Tibial nerve (tissue), 4 donors: ENCODE measurements at places on chromosomes 13 and 19. TPM values are rescaled to one million over a fixed set of nuclear protein-coding genes. Genes with fewer than 3 reads are reported as not detected.

DNA sequence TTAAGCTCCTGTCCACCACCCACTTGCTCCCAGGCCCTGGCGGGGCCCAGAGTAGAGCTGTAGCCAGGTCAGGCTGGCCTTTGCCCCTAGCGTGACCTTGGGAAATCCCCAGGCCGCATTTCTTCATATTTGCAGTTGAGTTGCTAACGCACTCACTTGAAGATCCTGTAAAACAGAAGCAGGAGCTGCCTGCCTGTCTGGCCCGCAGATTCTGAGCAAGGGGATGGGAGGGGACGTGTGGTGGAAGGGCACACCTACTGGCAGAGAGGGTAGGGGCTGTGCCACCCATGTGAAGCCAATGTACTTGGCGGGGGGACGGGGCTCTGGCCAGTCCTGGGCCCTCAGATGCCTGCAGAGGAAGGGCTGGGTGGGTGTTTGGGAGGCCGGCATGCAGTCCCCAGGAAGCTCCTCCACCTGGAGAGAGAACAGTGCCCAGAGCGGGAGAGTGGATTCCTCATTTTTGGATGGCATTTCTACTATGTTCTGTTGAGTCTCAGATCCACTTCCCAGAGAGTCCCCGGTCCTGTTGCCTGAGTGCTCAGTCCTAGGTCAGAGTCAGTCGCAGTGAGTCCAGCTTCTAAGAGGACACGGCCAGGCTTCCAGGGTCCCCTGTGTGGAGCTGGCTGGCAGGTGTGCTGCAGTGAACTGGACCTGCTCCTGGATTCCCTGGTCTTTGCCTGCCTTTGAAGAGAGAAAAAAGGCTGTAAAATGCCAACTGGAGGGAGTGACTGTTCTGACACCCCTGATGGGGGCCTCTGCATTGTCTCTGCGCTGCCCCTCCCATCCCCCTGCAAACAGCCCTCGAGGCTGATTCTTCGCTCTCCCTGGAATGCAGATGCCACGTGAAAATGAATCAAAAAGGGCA is 62.9 kb downstream of the GGACT start:
- no peak for DNase-seq
- H3K4me1 ChIP-seq, result no peaks in the 10 kb centered on the region
- no peaks in the 10 kb centered on the region for H3K27me3 ChIP-seq
- peaks cover 2% of the 10 kb centered on the region for H3K36me3 ChIP-seq
- H3K4me3 ChIP-seq, result no peak overlapping the region

DNA sequence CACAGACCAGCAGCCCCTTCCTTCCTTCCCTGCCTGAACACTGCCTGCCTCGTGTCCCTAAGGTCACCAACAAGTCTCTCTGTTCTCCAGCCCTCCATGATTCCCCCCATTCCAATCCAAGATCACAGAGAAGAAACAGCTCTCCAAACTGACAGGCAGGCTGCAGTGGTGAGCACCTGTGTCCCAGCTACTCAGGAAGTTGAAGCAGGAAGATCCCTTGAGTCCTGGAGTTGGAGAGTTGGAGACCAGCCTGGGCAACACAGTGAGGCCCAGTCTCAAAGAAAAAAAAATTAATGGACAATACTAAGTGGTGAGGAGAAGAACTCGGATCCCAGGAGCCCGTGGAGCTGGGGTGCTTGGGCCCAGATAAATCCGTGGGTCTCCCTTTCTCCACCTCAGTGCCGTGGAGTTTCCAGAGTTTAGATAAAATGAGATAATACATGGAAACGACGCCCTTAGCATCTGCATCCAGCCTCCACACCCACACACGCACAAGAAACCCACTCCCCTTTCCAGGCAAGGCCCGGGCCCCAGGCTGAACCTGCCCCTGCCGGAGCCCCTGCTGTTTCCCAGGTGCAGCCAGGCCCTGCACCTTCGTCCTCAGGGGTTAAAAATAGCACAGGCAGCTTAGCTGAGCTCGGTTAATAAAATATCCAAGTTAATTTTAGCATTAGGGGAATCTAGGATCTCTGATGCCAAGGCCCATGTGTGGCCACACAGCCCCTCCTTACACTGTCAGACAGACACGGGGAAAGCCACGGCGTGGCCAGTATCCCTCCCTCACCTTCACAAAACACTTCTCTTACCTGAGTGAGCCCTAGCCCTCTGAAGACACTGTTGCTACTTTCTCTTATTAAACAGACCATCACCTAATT is 4.7 kb downstream of the RASA3 start:
- H3K4me3 ChIP-seq, result no peak overlapping the region
- no peak for DNase-seq
- H3K27ac ChIP-seq, result no peak overlapping the region
- H3K27me3 ChIP-seq, result no peaks in the 10 kb centered on the region
- no peaks in the 10 kb centered on the region for H3K36me3 ChIP-seq
- no peaks in the 10 kb centered on the region for H3K4me1 ChIP-seq

- H3K4me3 ChIP-seq, result no peak overlapping the region
- no peak overlapping the region for H3K27ac ChIP-seq
- no peak for DNase-seq
- H3K4me1 ChIP-seq, result peaks cover 2% of the 10 kb centered on the region
Observed at GRCh38 chr19:2248136-2249009, 750 bp upstream of the AMH start.

- H3K4me3 ChIP-seq, result no peak overlapping the region
- no peak for DNase-seq
- no peaks in the 10 kb centered on the region for H3K36me3 ChIP-seq
- H3K4me1 ChIP-seq, result peaks cover 38% of the 10 kb centered on the region
- peak overlapping the region; percentile 73 for H3K27ac ChIP-seq
Observed at GRCh38 chr19:39133431-39134270, 8.1 kb downstream of the PAK4 start.

- no peak overlapping the region for H3K27ac ChIP-seq
- no peaks in the 10 kb centered on the region for H3K36me3 ChIP-seq
- H3K4me3 ChIP-seq, result no peak overlapping the region
- no peaks in the 10 kb centered on the region for H3K27me3 ChIP-seq
Observed at GRCh38 chr19:55028757-55029156, 9.3 kb downstream of the GP6 start.

DNA sequence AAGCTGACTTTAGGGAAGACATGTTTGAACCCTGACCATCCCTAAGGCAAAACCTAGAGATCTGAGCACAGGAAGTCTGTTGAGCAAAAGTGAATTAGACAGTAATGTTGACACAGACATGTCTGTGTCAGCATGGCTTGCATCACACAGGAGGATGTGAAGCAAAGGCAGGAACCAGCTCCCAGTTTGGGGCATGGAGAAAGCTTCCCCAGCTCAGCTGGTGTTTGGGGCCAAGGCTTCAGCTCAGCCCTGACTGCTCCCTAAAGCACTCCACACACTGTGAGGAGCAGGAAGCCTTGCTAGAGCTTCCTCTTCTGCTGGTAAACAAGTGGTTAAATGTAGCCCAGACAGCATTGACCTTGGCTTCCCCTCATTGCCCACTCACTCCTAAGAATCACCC is 153.8 kb upstream of the UBL3 start:
- H3K27me3 ChIP-seq, result no peaks in the 10 kb centered on the region
- no peak overlapping the region for H3K4me3 ChIP-seq
- no peaks in the 10 kb centered on the region for H3K36me3 ChIP-seq
- H3K4me1 ChIP-seq, result no peaks in the 10 kb centered on the region
- no peak overlapping the region for H3K27ac ChIP-seq

DNA sequence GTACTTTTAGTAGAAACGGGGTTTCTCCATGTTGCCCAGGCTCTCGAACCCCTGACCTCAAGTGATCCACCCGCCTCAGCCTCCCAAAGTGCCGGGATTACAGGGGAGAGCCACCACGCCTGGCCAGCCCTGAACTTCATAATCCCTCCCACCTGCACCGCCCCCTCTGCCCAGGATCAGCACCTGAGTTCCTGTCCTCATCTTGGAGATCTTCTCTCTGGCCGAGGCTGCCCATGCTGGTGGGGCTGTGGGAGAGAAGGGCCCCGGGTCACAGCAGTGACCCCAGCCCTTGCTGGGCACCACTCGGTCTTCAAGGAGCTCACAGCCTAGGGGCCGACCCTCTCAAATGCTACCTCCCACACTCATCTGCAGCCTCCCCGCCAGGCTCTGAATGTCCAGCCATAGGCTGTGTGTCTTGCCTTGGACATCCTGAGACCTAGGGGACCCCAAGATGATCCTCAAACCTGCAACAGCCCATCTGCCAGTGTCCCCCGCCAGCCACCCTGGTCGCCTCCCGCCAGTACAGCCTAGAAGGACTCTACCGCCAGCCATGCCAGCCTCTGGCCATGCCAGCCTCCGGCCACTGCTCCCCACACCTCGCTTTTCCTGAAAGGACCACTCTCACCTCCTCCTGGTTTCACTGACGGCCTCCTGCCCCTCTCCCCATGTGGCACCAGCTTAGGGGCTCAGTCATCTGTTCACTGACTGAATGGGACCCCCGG is 1.5 kb downstream of the ATP8B3 start:
- H3K4me3 ChIP-seq, result no peak overlapping the region
- H3K4me1 ChIP-seq, result peaks cover 8% of the 10 kb centered on the region
- peaks cover under 1% of the 10 kb centered on the region for H3K36me3 ChIP-seq
- no peaks in the 10 kb centered on the region for H3K27me3 ChIP-seq
- H3K27ac ChIP-seq, result no peak overlapping the region

GRCh38 chr13:24610956-24611355 is 69.3 kb upstream of the ATP12A start:
- no peaks in the 10 kb centered on the region for H3K27me3 ChIP-seq
- no peaks in the 10 kb centered on the region for H3K4me1 ChIP-seq
- no peak overlapping the region for H3K27ac ChIP-seq
- no peaks in the 10 kb centered on the region for H3K36me3 ChIP-seq

DNA sequence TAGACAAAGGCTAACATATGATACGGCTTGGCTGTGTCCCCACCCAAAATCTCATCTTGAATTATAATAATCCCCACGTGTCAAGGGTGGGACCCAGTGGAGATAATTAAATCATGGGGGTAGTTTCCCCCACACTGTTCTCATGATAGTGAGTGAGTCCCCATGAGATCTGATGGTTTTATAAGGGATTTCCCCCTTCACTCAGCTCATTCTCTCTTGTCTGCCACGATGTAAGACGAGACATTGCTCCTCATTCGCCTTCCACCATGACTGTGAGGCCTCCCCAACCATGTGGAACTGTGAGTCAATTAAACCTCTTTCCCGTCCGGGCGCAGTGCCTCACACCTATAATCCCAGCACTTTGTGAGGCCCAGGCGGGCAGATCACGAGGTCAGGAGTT is 143.5 kb downstream of the RXFP2 start:
- H3K4me3 ChIP-seq, result no peak overlapping the region
- H3K4me1 ChIP-seq, result peaks cover 14% of the 10 kb centered on the region
- H3K27me3 ChIP-seq, result no peaks in the 10 kb centered on the region
- H3K27ac ChIP-seq, result no peak overlapping the region
- H3K36me3 ChIP-seq, result no peaks in the 10 kb centered on the region
- no peak for DNase-seq

GRCh38 chr13:36710396-36710795 is 36.6 kb downstream of the SERTM1 start:
- no peak for DNase-seq
- no peak overlapping the region for H3K4me3 ChIP-seq
- no peaks in the 10 kb centered on the region for H3K27me3 ChIP-seq
- no peaks in the 10 kb centered on the region for H3K4me1 ChIP-seq

- peak within 1 kb of the TSS; percentile 57 for H3K4me3 ChIP-seq
- H3K27ac ChIP-seq, result peak within 1 kb of the TSS; percentile 49
- H3K27me3 ChIP-seq, result no peaks in the 10 kb centered on the region
- no peaks in the 10 kb centered on the region for H3K4me1 ChIP-seq
Observed at GRCh38 chr19:45076029-45076850, at the start of gene ZNF296. Gene ZNF296, minus strand, starts transcription at chr19:45076478. Its CDS starts 105 bp downstream, at chr19:45076373.

- no peak for DNase-seq
- H3K4me3 ChIP-seq, result peak overlapping the region; percentile 87
- H3K4me1 ChIP-seq, result peaks cover 52% of the 10 kb centered on the region
- H3K27ac ChIP-seq, result peak overlapping the region; percentile 40
Observed at GRCh38 chr19:12937093-12937926, 1.1 kb upstream of the CALR start.

- peak; percentile 83 for DNase-seq
- H3K4me3 ChIP-seq, result peak overlapping the region; percentile 61
- peak overlapping the region; percentile 41 for H3K27ac ChIP-seq
- H3K36me3 ChIP-seq, result peaks cover 48% of the 10 kb centered on the region
- no peaks in the 10 kb centered on the region for H3K27me3 ChIP-seq
Observed at GRCh38 chr19:40613690-40614621, 12.8 kb downstream of the LTBP4 start.

- no peaks in the 10 kb centered on the region for H3K36me3 ChIP-seq
- H3K27me3 ChIP-seq, result no peaks in the 10 kb centered on the region
- DNase-seq, result no peak
- no peak overlapping the region for H3K4me3 ChIP-seq
- peaks cover 20% of the 10 kb centered on the region for H3K4me1 ChIP-seq
- H3K27ac ChIP-seq, result peak overlapping the region; percentile 6
Observed at GRCh38 chr19:3570606-3571011, 2.1 kb upstream of the HMG20B start.

DNA sequence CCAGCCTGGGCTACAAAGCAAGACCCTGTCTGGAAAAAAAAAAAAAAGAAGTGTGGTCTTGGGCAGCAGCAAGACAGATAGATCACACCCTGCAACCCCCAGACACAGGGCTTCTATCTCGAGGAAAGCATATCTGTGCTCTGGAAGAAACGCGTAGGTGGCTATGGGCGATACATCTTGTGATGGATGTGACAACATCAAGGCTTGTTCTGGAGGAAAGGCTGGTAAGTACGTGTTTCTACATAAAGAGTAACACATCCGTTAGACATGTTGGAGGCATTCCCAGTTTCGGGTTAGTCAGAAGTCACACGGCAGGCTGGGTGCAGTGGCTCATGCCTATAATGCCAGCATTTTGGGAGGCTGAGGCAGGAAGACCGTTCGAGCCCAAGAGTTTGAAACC is 6.6 kb upstream of the DHDH start:
- H3K4me3 ChIP-seq, result no peak overlapping the region
- H3K4me1 ChIP-seq, result peaks cover 8% of the 10 kb centered on the region
- no peaks in the 10 kb centered on the region for H3K27me3 ChIP-seq
- peaks cover 28% of the 10 kb centered on the region for H3K36me3 ChIP-seq
- H3K27ac ChIP-seq, result peak overlapping the region; percentile 40

The LGALS7B gene
- not detected for total RNA-seq

The BRSK1 gene
- total RNA-seq, result 6.9 TPM

The PNMA8C gene
- total RNA-seq, result not detected

The CCDC169 gene
- total RNA-seq, result 0.63 TPM

The CCDC159 gene
- total RNA-seq, result 33.7 TPM

The KIR3DL2 gene
- not detected for total RNA-seq

The ZNF415 gene
- total RNA-seq, result 9.8 TPM

The OR7C1 gene
- 2.4 TPM for total RNA-seq
